H54 (cell line): ENCODE measurements at places on chromosomes 11 and 22.

- DNase-seq = no peak
Measured at GRCh38 chr22:30305906-30306626, 16.8 kb upstream of the CASTOR1 start.

- DNase-seq = no peak
Measured at GRCh38 chr11:66841861-66842260, 1.4 kb upstream of the RCE1 start.

DNA sequence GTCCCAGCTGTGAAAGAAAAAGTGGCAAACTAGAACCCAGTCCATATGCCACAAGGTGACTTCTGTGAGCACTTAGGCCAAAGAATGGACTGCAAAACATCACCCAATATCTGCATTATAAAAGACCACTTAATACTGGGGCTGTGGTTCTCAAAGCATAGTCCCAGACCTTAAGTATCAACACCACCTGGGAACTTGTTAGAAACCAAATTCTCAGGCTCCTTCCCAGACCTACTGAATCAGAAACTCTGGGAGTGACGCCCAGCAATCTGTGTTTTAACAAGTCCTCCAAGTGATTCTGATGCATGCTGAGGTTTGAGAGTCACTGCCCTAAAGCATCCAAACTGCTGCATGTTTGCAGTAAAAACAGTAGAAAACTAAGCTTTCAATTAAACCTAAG, 81.3 kb downstream of the SERGEF start:
- no peak for DNase-seq

- DNase-seq = no peak
Measured at GRCh38 chr11:8251616-8252295, 11.9 kb downstream of the LMO1 start.

GRCh38 chr11:2677127-2677526, 22.7 kb downstream of the KCNQ1OT1 start:
- DNase-seq = no peak

DNA sequence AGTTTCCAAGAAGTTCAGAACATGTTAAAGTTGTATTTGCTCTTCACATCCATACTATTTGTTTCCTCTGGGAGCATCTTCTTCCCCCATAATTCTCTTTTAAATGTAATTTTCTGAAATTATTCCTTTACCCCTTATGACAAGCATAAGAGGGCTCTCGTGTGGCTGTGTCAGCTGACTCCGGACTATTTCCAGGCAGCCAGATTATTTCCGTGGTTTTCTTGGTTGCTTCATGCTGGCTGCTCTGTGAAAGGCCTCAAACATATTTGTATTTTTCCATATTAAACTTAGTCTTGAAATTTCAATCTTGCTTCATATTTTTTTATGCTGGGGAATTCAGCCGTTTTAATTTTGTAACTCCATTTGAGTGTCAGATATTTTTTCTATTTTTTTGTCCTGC, 2.8 kb upstream of the MMP1 start:
- no peak for DNase-seq

- no peak for DNase-seq
Measured at GRCh38 chr22:44566911-44567310, 68.9 kb upstream of the RTL6 start.

GRCh38 chr22:36245805-36246356, 6.6 kb upstream of the APOL2 start:
- no peak for DNase-seq

GRCh38 chr11:1055109-1055703, 18.7 kb upstream of the MUC6 start:
- DNase-seq = no peak

GRCh38 chr11:80349997-80350396, 909.2 kb upstream of the TENM4 start:
- DNase-seq = no peak

DNA sequence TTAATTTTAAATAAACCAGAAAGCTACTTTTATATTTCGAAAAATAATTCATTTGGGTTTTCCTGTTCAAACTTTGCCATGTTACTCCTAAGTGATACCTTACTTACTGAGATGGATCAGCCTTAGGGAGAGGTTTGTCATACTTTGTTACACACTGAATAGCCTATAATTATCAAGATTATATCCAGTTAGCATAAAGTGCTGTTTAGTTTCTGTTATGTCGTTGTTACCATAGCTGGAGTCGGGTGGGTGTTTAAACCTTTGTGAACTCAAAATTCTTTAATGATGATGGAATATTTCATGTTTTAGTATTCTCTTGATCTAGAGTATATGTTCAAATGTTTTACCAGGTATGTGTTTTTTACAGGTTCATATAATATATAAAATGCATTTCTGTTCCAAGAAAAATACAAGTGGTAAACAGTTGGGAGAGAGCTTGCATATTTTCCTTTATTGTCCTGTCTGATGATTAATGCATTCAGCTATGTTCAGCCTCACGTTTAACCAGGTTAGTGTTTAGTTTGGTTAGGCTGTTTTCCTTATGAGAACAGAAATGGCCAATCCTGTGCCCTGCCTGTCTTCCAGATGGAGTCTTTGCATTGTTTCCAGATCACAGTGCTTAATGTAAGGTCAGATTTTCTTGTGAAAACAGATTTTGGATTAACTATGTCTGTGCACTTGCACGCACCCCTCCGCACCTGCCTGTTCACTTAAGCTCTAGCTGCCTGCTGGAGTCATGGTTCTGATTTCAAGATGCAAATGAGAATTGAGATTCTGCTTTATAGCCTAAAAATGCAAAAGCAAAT, 105.6 kb downstream of the ATXN10 start:
- DNase-seq = no peak

- DNase-seq = no peak
Measured at GRCh38 chr11:117885777-117886176, 9.3 kb upstream of the FXYD6 start.

- DNase-seq = peak; percentile 75
Measured at GRCh38 chr22:44337678-44338004, 24.9 kb upstream of the SHISAL1 start.

GRCh38 chr11:45087900-45088160, 58.6 kb upstream of the PRDM11 start:
- DNase-seq = no peak

DNA sequence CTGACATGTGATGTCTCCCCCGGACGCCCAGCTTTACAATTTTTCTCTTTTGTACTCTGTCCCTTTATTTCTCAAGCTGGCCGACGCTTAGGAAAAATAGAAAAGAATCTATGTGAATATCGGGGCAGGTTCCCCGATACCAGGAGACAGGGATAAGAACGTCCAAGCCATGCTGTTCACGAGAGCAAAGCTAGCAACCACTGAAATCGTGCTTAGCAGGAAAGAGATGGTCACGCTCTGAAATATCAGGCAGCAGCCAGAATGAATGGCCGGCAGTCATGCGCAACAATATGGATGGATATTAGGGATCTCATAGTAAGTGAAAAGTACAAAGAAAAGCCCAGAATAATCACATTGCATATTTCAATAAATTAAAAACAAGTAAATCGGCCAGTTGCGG, 3.5 kb downstream of the CRYBB1 start:
- DNase-seq = no peak

DNA sequence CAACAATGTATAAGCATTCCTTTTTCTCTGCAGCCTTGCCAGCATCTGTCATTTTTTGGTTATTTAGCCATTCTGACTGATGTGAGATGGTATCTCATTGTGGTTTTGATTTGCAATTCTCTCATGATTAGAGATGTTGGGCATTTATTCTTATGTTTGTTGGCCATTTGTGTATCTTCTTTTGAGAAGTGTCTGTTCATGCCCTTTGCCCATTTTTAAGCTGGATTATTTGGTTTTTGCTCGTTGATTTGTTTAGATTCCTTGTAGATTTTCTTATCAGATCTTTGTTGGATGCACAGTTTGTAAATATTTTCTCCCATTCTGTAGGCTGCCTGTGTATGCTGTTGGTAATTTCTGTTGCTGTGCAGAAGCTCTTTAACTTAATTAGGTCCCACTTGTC, 259.6 kb upstream of the SESN3 start:
- no peak for DNase-seq

DNA sequence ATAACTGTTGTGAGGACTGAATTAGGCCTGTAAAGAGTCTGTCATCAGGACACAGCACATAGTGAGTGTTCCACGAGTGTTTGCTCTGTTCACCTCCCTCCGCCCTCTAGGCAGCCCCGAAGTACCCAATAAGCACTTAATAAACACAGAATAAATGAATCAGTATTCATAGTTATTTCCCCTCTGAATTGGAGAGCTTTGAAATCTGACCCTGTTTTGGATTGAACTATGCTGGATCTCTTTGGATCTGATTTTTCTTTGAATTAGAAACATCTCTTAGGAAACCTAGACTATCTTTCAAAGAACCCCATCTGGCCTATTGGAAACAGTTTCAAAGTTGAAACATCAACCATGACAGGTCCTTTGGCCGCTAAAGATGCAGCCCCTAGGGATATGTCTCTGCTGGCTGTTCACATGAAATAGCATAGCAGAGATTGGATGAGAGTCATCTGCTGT, 615.5 kb downstream of the NTM start:
- no peak for DNase-seq

GRCh38 chr11:114964676-114965214, 286.4 kb downstream of the NXPE2 start:
- no peak for DNase-seq

GRCh38 chr11:72609476-72609875, 64.7 kb downstream of the PDE2A start:
- no peak for DNase-seq

DNA sequence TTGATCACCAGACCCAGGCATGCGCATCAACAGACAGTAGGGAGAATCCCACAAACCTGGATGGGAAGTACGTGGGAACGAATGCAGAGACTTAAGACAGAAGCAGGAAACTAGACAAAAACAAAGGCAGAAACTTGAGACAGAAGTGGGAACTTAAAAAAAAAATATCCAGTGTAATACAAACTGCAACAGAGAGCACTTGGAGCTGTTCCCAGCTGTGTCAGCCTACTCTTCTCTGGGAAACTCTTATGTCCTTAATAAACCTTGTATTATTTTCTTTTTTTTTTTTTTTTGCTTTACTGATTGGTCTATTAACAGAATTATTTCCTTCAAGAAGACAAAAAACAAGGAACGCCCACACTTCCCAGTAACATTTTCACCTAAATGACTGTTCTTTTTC, 1818.1 kb upstream of the RAG2 start:
- DNase-seq = no peak

- no peak for DNase-seq
Measured at GRCh38 chr22:39895682-39896081, 2.1 kb upstream of the ENTHD1 start.

- DNase-seq = no peak
Measured at GRCh38 chr11:2443881-2444820, at the start of gene TRPM5. TSS of gene TRPM5 (minus strand) at chr11:2444514. CDS start at chr11:2423036, 21,478 bp downstream.

DNA sequence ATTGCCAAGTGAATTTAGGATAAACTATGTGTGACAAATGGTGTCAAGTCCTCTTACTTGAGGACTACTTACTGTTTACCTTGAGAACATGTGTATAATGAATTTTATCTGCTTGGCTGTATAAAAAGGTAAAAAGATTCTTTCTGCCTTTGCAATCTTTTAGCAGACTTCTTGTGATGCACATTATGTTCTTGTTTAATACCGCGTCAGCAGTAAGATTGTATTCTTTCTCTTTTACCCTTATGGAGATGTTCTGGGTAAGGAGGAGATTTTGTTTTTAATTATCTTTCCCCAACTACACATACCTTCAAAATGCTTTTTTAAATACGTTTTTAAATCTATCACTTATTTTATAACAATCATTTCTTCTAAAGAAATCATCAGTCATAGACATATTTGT, 1166.4 kb upstream of the CNTN5 start:
- no peak for DNase-seq

DNA sequence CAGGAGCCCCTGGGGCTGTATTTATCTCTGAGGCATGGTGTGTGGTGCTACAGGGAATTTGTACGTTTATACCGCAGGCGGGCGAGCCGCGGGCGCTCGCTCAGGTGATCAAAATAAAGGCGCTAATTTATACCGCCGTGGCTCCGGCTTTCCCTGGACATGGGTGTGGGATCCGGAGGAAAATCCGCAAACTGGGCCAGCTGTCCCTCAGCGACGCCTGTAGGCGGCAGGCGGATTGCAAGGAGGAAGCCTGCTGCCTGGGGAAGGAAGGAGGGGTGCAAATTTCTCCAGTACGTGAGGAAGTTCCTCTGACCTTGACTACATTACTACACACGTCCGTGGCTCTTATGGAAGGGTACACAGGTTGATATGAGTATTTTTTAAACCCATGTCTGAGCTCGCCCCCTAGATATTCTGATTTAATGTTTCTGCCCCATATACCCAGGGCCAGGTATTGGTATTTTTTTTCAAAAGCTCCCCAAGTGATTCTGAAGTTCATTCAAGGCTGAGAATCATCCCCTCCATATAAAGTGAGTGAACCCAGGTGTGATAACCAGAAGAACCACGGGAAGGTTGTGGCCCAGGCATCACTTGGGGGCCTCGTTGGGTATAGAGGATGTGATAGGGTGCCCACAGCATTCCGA, 2.8 kb downstream of the MYOD1 start:
- DNase-seq = no peak

DNA sequence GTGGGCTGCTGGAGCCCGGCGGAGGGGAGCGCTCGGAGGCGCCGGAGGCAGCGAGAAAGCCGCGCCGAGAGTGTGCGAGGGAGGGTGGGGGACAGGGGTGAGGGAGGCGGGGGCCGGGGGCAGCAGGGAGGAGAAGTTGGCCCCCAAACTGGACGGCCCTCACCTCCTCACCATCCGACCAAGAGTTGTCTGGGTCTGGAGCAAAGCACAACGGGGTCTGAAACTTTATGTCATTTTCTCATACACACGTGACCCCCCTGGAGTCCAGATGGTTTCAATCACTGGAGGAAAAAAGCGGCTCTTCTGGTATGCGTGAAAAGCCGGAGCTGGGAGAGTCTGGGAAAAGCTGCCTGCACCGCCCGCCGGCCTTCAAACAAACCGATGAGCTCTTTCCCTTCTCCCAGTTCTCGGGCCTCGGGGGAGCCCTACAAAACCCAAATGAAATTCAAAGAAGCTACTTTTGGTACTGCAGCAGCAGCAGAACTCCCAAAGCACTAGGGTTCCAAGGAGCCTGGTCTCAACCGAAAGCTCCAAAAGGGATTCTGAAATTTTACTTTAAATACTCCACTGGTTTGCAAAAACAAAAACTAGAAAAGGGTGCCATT, 39.7 kb upstream of the AKIP1 start:
- peak; percentile 68 for DNase-seq

GRCh38 chr11:39690856-39691255, 1768.6 kb downstream of the LRRC4C start:
- DNase-seq = no peak

- no peak for DNase-seq
Measured at GRCh38 chr11:66284526-66285078, 4.3 kb downstream of the YIF1A start.

GRCh38 chr11:123594188-123594901, 60.1 kb downstream of the SCN3B start:
- peak; percentile 26 for DNase-seq
